ENCODE measurements at places on chromosomes 4 and X. TPM values are rescaled to one million over a fixed set of nuclear protein-coding genes. Genes with fewer than 3 reads are reported as not detected.

DNA sequence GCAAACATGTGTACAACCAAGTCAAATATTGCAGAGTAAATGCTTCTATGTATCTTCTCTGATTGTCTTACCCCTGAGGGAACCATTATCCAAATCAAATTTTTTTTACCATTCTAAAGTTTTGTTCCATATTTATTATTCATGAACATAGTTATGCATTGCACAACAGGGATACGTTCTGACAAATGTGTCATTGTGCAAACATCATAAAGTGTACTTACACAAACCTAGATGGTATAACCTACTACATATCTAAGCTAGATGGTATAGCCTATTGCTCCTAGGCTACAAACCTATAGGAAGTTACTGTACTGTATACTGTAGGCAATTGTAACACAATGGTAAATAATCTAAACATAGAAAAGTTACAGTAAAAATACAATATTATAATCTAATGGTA, 23.4 kb downstream of the BEX3 start:
- H3K4me1 ChIP-seq, result no peaks in the 10 kb centered on the region
- H3K4me3 ChIP-seq, result no peak overlapping the region
- H3K27me3 ChIP-seq, result peaks cover 26% of the 10 kb centered on the region
- H3K36me3 ChIP-seq, result no peaks in the 10 kb centered on the region
- no peak for DNase-seq

DNA sequence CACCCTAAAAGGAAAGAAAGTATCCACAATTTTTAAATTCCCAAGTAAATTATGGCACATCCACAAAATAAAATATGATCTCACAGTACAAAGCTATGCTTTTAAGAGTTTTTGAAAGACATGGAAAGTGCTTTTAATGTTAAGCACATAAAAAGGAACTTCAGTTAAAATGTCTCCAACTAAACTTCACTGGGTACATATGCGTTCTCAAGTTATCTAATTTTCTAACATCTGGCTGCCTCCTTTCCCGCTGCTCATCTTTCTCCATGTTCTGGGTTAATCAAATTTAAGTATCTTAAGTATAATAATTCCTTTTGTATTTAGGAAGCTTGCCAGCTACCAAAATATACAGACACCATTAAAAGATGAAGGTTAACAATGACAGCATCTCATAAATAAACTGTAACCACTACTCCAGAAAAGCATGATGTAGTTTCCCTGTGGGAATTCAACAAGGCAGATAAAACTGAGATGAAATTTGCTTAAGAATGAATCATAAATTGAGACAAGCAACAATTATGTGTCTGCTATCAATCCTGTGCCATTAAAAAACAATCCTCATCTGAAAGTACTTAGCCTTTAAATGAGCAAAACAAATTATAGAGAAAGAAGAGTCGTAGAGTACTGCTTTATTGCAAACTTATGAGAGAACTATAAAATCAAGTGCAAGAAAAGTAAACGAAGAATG, 25.1 kb downstream of the PRSS12 start:
- H3K4me1 ChIP-seq, result peaks cover 24% of the 10 kb centered on the region
- H3K27ac ChIP-seq, result no peak overlapping the region
- no peaks in the 10 kb centered on the region for H3K36me3 ChIP-seq

Gene SLIT2
- 5.6 TPM for total RNA-seq

Gene FOXR2
- total RNA-seq, result not detected

Gene EOLA2
- total RNA-seq, result 25.1 TPM

DNA sequence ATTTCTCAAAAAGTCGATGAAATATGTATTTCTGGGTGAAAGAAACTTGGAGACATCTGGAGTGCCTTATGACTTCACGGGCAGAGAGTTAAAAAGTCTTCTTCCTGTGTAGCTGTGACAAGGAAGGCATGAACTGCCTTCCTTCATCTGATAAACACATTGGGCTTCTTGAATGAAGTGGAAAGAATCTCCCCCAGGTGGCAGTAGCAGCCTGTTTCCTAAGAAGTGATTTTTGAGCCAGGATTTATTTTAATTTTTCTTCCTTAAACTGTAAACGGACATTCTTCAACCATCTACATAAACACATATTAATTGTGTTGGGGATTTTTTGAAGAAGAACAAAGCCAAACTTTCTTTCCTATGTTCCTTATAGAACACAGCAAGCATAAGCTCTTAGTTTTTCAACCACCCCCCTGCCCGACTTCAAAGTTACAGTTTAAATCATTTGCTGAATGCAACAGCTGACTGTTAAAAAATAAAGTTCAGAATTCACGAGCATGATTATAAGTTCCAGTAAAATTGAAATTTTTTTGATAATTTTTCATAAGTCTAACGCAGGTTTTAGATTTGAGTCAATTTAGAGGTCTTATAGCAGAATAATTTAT, 980 bp upstream of the GIMD1 start:
- peak; percentile 83 for DNase-seq
- no peaks in the 10 kb centered on the region for H3K36me3 ChIP-seq
- no peaks in the 10 kb centered on the region for H3K27me3 ChIP-seq
- H3K4me3 ChIP-seq, result no peak overlapping the region
- H3K27ac ChIP-seq, result no peak overlapping the region
- no peaks in the 10 kb centered on the region for H3K4me1 ChIP-seq

Gene SAGE1
- total RNA-seq, result not detected

Gene MAGEA2B
- 0.42 TPM for total RNA-seq

Gene SSX4B
- 0.19 TPM for total RNA-seq

DNA sequence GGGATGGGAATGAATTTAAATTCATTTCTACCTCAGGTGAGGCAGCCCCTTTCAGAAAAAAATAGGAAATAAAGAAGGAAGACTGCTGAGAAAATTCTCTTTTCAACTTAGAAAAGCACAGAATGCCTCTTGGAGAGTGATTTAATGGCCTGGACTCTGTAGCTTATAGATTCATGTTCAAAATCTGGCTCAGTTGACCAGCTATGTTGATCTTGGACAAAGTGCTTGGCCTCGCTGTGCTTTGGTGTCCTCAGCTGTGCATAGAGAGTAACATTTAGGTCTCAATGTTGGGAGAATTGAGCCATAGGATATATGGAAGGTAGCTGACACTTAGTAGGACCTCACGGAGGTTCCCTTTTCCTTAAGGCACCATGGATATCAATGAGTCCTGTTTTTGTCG, 49.7 kb upstream of the SFRP2 start:
- no peaks in the 10 kb centered on the region for H3K36me3 ChIP-seq
- no peaks in the 10 kb centered on the region for H3K27me3 ChIP-seq
- H3K4me3 ChIP-seq, result no peak overlapping the region
- no peaks in the 10 kb centered on the region for H3K4me1 ChIP-seq
- no peak for DNase-seq

DNA sequence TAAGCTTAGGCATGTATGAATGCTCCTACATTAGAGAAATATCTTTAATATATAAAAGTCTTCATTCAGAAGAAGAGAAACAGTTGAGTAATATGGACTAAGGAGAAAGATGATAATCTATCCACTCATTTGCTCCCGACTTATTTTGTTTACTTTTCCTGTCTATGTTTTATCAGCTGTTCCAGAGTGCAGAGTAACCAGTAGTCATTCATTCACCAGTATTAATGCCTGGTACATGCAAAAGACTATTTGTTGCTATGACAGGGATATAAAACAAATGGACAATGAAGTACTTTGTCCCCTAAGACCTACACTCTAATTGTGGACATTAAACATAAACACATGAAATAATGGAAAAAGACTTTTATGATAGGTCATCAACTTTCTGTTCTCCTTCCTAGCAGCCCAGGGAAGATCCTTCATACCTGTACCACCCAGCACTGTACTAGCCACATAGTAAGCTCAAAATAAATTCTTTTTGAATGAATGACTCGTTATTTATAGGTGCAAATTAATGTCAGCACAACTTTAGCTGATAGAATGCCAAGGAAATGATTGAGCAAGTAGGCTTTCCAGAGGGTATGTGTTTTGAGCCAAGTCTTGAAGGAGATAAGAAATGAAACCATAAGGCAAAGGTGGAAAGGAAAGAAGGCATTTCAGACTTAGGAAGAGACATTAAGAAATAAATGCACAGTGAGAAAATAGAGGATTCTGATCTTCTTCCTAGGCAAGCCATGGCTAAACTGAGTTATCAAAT, 45.0 kb upstream of the IL13RA1 start:
- no peak for DNase-seq
- no peaks in the 10 kb centered on the region for H3K4me1 ChIP-seq
- no peaks in the 10 kb centered on the region for H3K36me3 ChIP-seq
- no peak overlapping the region for H3K4me3 ChIP-seq
- H3K27me3 ChIP-seq, result no peaks in the 10 kb centered on the region

DNA sequence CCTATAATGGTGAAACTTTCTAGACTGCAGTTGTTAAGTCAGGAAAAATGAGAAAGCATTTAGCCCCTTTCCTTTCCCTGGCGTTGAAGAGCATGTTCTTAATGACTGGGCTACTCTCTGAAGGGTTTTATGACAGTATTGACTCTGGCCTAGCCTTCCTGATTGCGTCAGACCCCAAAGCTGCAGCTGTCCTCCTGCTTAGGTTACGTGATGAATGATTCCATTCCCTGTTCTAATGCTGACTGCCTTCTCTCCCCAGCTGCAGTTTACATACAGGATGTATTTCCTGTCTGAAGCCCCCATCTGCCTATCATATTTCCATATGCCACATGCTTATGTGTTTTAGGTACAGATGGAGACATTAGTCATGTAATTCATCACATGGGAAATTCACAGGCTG, 105.8 kb upstream of the EGFL6 start:
- no peaks in the 10 kb centered on the region for H3K4me1 ChIP-seq
- no peaks in the 10 kb centered on the region for H3K27me3 ChIP-seq
- DNase-seq, result no peak
- H3K36me3 ChIP-seq, result no peaks in the 10 kb centered on the region
- H3K4me3 ChIP-seq, result no peak overlapping the region
- no peak overlapping the region for H3K27ac ChIP-seq

Gene PARM1
- 9.4 TPM for total RNA-seq

Gene FAM47B
- total RNA-seq, result not detected

DNA sequence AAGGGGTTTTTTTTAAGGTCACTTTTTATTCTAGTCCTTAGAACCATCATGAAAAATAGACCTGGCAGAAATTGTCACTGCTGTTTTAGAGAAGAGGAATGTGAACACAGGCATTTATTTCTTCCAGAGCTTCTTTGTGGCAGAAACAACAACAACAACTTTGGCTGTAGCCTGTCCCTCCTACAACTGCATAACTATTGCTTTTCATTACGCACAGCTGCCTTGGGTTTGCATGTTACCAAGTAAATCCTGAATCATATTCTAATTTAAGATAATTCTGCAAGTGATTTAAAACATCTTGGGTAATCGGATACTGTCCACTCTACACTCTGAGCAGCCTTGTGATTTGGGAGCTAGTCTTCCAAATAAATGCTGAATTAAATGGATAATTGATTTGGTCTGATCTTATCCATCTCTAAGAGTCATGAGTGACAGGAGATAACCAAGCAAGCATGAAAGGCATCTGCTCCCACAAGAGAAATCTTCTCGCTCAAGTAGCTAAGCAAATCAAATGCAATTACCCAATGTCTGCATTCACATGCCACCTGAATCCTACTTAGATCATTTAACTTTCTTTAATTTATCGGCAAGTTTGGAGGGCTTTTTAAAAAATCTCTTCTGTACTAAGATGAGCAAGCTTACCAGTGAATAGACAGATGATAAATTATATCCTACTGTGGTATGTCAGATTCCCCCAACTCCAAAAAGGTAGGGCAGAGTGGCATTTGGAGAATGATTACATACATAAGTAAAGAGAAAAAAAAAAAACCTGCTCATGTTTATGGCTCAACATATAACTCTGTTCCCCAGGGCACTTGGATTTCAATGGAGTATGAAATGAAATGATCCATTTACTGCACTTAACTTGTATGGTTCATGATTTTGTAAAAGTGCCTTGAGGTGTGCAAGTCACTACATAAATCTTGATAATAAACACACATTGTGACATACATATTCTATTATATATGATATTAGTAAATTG, 73.6 kb downstream of the EGF start:
- H3K4me3 ChIP-seq, result no peak overlapping the region
- no peaks in the 10 kb centered on the region for H3K4me1 ChIP-seq
- no peak overlapping the region for H3K27ac ChIP-seq
- no peaks in the 10 kb centered on the region for H3K36me3 ChIP-seq

Gene MAGEA11
- total RNA-seq, result not detected

DNA sequence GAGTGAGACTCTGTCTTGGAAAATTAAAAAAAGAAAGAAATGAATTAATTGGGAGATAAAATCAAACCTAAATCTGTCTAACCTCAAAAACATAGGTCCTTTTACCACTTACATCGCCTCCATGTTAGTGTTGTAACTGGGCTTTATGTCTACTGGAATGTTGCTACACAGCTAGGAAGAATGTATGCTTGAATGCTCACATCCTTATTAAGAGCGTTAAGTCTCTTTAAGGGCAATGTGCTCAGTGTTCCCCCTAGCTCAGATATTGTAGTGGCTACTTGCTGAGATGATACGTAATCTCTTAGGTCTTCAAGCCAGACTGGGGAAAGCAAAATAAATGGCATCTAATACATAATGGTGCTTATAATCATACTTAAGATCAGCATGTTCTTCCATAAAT, 1072.8 kb downstream of the PDHA2 start:
- H3K36me3 ChIP-seq, result no peaks in the 10 kb centered on the region
- H3K4me3 ChIP-seq, result no peak overlapping the region
- no peaks in the 10 kb centered on the region for H3K4me1 ChIP-seq
- no peak overlapping the region for H3K27ac ChIP-seq

GRCh38 chr4:112410804-112411203, 105.2 kb downstream of the NEUROG2 start:
- H3K27me3 ChIP-seq, result 0 out of 2 replicates have a peak, but pooled peaks cover 4% of the 10 kb centered on the region
- H3K36me3 ChIP-seq, result no peaks in the 10 kb centered on the region
- no peak overlapping the region for H3K27ac ChIP-seq
- H3K4me3 ChIP-seq, result no peak overlapping the region

DNA sequence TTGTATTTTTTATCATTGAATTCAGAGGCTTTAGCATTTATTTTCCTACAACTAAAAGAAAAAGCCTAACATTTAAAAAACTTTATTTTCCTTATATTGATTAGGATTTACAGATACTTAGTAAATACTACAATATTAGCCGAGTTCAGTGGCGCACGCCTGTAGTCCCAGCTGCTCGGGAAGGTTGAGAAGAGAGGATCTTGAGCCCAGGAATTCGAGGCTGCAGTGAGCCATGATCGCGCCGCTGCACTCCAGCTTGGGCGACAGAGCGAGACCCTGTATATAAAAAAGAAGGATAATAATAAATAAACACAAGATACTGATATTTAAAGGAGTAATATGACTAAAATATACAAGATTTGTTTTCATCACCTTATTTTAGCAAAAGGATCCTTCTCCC, 681 bp upstream of the UPF3B start:
- H3K4me3 ChIP-seq, result peak overlapping the region; percentile 51
- H3K36me3 ChIP-seq, result peaks cover 18% of the 10 kb centered on the region

Gene PAGE2B
- not detected for total RNA-seq

GRCh38 chr4:106329041-106329618, 12.8 kb downstream of the AIMP1 start:
- H3K36me3 ChIP-seq, result peaks cover 47% of the 10 kb centered on the region
- no peak overlapping the region for H3K27ac ChIP-seq
- peaks cover 6% of the 10 kb centered on the region for H3K4me1 ChIP-seq
- H3K27me3 ChIP-seq, result no peaks in the 10 kb centered on the region
- DNase-seq, result peak; percentile 66
